ENCODE measurements at places on chromosomes 5 and 9.

DNA sequence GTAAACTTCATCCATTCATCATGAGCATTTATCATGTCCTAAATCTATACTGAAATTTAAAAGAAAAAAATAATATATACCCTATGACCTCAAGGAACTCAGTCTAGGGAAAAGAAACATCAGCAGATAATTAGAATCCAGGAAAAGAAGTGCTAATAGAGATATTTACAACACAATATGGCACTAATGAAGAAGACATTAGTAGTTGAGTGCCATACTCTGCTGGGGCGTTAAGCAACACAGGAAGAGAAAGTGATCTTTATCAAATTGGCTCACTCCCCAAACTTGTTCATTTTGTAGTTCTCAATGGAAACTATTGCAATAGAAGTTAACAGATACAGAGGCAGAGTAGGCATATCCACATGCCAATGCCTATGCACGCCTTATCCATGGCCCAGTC lies 27.5 kb downstream of the GABRA6 start:
- H3K27me3 ChIP-seq = no peaks in the 10 kb centered on the region
- no peak overlapping the region for H3K4me3 ChIP-seq
- no peaks in the 10 kb centered on the region for H3K4me1 ChIP-seq
- no peaks in the 10 kb centered on the region for H3K36me3 ChIP-seq
- no peak overlapping the region for H3K27ac ChIP-seq
- no peak for DNase-seq

- H3K27me3 ChIP-seq = no peaks in the 10 kb centered on the region
- DNase-seq = no peak
- H3K27ac ChIP-seq = no peak overlapping the region
These were observed 73.3 kb upstream of the TBCA start for GRCh38 chr5:77849308-77849900.

GRCh38 chr5:125525356-125525755 lies 778.9 kb upstream of the ZNF608 start:
- H3K4me3 ChIP-seq = no peak overlapping the region
- H3K27me3 ChIP-seq = no peaks in the 10 kb centered on the region
- H3K36me3 ChIP-seq = no peaks in the 10 kb centered on the region
- no peak for DNase-seq
- no peaks in the 10 kb centered on the region for H3K4me1 ChIP-seq
- no peak overlapping the region for H3K27ac ChIP-seq

DNA sequence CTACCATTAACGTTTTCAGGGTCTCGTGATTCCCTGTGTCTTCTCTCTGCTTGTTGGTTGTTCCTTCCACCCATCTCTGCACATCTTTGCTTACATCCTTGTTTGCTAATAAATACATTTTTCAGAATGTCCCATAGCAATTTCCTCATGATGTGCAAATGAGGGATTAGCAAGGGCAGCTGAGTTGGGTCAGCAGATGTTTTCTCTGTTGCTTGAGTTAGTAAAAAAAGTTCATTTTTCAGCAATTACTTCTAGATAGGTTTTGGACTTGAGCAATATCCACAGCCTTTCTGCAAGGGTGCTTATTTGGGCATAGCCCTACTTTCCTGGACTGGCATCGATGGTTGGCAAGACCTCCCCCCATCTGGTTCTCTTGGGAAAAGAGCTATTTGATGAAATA lies 4.8 kb upstream of the TNFSF15 start:
- H3K4me1 ChIP-seq = no peaks in the 10 kb centered on the region
- H3K27ac ChIP-seq = no peak overlapping the region
- no peaks in the 10 kb centered on the region for H3K27me3 ChIP-seq
- no peak for DNase-seq
- no peak overlapping the region for H3K4me3 ChIP-seq

Data from SK-N-SH (cell line).